Inflammatory macrophage treated with lipopolysaccharide for 4 hours (primary cell): ENCODE measurements at places on chromosomes 3 and 15.

DNA sequence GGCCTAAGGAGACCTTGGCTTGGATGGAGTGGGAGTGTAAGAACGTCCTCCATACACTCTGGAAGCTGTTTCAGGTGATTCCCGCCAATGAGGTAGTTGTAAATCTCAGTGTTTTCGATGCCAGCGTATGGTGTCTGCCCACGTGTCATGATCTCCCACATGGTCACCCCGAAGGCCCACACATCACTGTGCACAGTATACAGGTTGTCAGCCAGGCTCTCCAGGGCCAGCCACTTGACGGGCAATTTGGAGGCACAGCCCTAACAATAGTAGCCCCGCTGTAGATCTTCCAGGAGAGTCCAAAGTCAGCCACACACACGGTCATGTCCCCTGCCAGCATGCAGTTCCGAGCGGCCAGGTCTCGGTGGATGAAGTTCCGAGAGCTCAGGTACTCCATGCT is 51.9 kb downstream of the ETFA start:
- no peak for DNase-seq

DNA sequence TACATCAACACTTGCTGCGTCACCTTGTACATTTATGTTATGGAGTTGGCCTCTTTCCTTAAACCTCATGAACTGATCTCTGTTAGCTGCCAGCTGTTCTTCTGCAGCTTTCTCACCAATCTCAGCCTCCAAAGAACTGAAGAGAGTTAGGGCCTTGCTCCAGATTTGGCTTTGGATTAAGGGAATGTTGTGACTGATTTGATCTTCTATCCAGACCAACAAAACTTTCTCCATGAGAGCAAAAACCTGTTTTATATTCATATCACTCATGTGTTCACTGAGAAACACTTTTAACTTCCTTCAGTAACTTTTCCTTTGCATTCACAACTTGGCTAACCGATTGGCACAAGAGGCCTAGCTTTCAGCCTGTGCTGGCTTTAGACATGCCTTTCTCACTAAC is 1156.0 kb upstream of the CADM2 start:
- no peak for DNase-seq

DNA sequence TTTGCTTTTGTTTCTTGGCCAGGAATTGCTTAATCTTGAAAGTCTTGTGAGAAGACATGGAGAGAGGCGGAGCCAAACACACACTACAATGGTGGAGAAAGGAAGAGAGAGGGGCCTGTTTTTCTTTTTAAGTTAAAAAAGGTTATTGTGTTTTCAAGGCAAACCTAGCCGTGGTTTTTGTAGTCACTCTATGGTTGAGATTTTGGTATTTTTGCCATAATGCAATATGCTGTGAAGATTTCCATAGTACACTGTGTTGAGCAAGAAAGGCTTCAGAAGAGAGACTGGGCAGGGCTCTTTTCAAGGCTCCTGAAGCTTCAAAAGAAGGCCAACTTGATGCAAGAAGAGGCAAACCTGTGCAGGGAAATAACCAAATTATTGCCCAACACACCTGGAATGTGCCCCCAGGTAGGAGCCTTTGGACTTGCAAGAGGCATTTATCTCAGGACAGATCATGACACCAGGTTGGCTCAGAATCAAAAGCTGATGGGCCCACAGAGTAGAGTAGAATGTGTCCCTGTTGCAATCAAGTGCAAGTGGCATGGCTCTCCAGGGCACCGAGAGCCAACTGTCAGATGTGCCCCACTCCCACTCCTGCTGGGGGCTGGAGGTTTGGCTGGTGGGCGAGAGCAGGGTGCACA is 22.1 kb downstream of the AMOTL2 start:
- no peak for DNase-seq

- DNase-seq, result no peak
Observed at GRCh38 chr3:128492671-128493569, at the start of gene GATA2. Gene GATA2, minus strand, starts transcription at chr3:128493201. Its CDS starts 6,170 bp downstream, at chr3:128487031.

- DNase-seq, result peak; percentile 55
Observed at GRCh38 chr3:38003371-38003816, 12.8 kb downstream of the VILL start.

DNA sequence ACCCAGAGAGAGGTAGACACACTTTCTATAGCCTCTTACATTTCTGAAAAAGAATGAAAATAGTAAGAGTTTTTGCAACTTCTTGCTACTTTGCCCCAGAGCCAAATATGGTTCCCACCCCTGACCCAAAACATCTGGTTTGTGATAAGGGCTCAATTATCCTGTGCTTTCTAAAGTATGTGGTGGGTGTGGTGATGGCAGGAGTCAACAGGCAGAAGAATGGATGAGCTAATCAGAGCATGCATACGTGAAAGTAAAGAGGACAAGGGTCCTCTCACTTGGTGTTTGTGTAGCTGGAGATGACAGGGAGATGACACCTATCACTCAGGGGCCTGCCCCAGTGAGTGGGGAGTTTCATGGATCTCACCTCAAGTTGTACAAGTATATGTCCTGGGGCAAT is 19.1 kb downstream of the KBTBD8 start:
- no peak for DNase-seq

DNA sequence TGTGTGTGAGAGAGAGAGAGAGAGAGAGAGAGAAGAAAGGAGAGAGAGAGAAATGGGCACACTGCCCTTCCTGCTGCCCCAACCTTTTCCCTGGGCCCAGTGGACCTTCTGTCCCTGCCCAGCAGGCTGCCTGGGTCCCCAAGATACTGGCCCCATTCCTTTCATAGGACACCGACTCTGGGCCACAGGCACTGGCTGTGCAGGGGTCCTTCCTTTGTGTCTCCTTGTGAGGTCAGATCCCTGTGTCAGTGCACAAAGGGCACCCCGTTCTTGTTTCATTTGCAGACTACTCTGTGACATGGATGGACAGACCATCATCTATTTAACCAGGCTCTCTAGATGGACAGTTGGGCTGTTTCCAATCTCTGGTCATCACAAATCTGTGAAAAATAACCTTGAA is 21.3 kb upstream of the KLF13 start:
- no peak for DNase-seq

DNA sequence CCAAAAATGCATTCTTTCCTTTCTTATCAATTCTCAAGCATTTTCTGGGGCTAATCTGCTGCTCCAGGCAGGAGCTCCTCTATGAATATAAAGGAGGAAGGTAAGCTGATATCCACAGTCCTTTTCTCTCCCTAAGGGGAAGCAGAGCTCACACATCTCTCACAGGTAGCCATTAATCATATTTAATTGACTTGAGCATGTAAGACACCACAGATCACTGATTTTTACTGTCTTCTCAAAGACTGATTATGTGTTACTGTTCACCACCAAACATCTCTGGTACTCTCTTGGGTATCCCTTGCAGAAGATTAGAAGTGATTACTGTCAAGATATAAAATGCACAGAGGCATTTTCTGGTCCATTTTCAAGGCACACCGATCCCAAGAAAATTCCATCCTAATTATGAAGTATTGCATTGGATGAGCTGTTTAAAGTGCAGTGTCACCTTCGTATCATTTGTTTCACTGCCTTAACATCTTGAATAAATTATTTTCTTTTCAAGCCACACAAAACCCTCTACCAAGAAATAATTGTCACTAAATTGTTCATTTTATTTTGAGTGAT is 100.7 kb downstream of the ARPP21 start:
- DNase-seq, result no peak

- no peak for DNase-seq
Observed at GRCh38 chr15:70788114-70789049, 25.0 kb upstream of the UACA start.

DNA sequence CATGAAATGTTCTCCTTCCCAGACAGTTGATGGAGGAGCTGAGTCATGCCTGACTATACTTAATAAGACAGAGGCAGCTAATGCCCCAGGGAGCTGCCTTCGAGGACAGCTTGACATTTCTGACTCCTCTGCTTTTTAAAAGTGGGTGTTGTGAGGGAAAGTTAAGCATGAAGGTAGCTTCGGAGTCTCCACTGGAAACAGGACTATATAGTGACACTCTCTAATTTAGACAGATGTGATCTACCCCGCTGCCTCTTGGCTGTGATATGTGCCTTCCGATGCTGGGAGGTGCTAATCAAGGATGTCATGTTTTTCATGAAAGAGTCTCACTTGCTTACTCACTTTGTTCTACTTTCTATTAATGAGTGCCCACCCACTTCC is 72.7 kb downstream of the IL1RAP start:
- peak; percentile 52 for DNase-seq

- no peak for DNase-seq
Observed at GRCh38 chr3:125189378-125190165, 23.0 kb downstream of the SLC12A8 start.

GRCh38 chr15:79132361-79132760 is 41.8 kb upstream of the RASGRF1 start:
- no peak for DNase-seq

DNA sequence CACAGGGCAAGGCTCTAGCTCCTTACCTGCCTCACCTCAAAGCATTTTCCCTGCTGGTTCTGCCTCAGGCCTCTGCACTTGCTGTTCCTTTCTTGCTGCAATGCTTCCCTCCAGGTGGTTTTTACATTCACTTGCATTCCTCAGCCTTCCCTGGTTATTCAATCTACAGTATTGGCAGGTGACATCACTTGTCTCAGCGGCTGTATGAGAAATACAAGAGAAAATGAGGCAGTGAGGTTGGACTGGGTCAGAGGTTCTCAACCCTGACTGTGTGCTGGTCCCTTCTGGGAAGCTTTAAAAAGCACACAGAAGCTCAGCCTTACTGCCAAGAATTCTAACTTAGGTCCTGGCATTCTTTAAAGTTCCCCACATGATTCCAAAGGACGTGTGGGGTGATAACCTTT is 26.7 kb downstream of the SIAH2 start:
- no peak for DNase-seq

- DNase-seq, result no peak
Observed at GRCh38 chr3:123353227-123353849, 95.6 kb downstream of the ADCY5 start.

DNA sequence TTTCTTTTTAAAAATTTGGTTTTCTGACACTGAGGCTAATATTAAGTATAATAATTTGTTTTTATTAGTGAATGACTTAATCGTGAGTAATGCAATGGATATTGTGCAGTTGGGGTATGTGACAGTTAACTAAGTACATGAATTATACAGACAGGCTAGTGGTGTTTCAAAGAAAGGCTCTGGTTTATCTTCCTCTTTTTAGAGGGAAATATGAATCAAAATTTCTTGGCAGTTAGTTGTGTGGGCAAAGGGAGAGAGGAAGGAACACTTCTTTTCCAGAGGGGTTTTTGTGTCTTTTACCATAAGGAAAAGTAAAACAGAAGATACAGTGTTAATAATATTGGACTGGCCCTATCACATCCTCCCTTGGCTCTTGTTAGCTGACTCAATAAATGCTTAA is 2.7 kb downstream of the ZNF654 start:
- peak; percentile 76 for DNase-seq

DNA sequence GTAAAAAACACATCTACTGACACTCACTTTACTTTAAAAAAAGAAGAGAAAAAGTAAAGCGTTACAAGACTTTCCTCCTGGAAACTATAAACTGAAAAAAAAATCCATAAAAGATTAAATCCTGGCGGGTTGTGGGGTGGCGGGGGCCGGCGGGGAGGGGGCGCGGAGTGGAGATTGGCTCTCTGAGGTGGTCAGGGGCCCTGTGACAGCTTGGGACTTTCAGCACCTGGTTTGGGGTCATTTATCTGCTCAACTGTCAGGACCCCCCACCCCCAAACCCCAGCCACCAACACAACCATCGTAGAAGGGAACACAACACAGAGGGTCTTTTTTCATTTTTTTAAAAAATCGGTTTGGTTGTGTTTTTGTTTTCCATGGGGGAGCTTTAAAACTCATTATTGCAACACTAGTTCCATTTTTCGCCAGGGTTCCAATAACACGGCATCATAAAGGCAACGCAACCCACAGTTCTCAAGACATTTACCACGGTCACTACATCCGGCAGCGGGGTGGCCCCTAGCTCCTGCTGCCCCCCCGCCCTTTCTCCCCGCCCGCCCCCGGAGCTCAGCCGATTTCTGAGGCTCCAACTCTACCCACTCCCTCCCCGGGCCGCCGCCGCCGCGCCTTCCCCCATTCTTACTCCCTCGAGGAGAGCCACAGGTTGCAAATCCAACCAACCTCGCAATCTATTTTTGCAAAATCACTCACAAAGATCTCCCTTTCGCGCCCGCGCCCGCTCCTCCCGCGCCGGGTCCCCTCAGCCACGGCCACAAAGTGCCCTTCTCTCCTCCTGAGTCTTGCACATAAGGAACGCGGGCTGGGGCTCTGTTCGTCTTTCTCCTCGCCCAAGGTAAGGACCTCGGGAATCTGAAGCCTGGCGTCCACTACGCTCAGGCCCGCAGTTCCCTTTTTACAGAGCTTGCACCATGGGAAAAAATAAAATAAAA is 1.8 kb downstream of the BCL6 start:
- DNase-seq, result peak; percentile 93

GRCh38 chr3:171996178-171996817 is 43.1 kb upstream of the FNDC3B start:
- DNase-seq, result no peak

DNA sequence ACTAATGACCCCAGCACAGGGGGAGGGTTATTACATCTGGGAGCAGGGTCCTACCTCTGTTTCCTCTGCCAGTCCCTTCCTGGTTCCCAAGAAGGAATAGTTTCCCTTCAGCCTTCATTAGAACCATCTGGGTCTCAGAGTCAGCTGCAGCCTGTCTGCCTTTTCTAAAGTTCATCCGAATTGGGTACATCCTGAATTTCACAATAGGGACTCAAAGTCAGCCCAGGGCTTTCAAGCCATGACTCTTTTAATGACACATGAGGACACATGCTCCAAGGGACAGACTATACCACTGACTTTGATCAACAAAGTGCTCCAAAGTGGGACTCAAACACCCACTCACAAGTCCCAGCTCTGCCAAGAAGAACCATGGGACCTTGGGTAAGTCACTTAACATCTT is 12.7 kb upstream of the CRABP1 start:
- peak; percentile 68 for DNase-seq

- no peak for DNase-seq
Observed at GRCh38 chr3:50204804-50205412, at the start of gene SLC38A3. Gene SLC38A3, plus strand, starts transcription at chr3:50205271. Its CDS starts 8,929 bp downstream, at chr3:50214200.

DNA sequence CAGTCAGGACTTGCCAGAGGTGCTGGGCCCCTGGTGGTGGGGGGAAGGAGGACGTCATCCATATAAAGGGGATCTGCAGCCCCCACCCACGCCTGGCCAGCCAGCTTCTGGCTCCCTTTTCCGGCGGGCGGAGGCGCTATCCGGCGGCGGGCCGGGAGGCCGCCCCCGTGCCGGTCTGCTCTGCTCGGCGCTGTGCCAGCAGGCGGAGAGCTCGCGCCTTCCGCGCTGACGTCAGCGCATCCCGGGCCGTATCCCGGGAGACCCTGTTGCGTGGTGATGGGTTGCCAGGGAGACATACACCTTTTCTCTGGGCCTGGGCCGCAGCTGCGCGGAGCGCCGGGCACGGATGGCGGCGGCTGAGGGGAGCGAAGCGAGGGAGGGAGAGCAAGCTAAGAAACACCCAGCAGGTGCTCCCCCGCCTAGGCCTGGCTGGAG is 1.1 kb downstream of the FAM131A start:
- peak; percentile 19 for DNase-seq

- DNase-seq, result peak; percentile 74
Observed at GRCh38 chr15:56243163-56244037, at the start of gene RFX7. Gene RFX7, minus strand, starts transcription at chr15:56243879. Its CDS starts 594 bp downstream, at chr15:56243285.
